ENCODE measurements at places on chromosomes 13 and 19.
A peak's percentile ranks its signal among the peaks of the same experiment; 100 is the strongest.

DNA sequence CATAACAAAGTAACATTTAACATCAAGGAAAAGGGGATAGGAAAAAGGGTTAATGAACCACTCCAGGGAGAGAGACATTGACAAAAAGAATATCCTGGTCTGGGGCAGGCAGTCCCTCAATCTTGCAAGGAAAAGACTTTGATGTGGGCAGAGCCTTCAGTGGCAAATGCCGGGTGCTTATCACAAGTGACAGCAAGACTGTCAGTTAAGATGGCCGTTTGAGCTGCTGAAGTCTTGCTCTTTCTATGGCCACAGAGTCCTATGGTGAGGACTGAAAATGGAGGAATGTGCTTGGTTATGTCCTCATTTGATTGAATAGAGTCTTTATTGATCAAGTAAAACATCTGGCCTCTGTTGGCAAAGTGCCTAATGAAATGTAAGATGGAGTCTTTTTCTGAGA is 112.1 kb downstream of the B3GLCT start:
- DNase-seq, result no peak

GRCh38 chr13:25732111-25732865 is 319.5 kb downstream of the SHISA2 start:
- DNase-seq, result peak; percentile 72

DNA sequence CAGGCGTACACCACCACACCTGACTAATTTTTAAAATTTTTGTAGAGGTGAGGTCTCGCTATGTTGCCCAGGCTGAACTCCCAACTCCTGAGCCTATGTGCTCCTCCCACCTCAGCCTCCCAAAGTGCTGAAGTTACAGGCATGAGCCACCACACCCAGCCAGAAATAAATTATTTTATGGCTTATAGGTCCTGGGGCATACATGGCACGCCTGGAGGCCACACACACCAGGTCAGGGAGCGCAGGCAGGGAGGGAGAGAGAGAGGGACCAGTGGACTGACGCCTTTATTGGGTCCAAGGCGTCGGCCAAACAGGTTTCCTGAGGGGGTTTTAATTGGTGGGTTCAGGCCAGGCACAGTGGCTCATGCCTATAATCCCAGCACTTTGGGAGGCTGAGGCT is 6.8 kb downstream of the SPIB start:
- DNase-seq, result no peak

DNA sequence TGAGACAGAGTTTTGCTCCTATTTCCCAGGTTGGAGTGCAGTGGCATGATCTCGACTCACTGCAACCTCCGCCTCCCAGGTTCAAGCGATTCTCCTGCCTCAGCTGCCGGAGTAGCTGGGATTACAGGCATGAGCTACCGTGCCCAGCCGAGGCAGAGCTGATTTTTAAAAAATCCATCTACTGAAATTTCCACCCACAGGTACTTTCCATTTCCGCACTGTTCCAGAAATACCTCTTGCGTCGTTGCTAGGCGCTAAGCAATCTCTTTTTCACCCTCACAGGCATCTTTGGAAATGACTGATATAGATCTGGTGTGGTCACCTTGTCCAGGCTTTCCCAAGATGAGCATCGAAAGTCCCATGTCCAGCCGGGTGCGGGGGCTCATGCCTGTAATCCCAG is 9.4 kb downstream of the TMEM38A start:
- DNase-seq, result no peak

GRCh38 chr19:5466072-5466471 is 10.9 kb downstream of the ZNRF4 start:
- no peak for DNase-seq

DNA sequence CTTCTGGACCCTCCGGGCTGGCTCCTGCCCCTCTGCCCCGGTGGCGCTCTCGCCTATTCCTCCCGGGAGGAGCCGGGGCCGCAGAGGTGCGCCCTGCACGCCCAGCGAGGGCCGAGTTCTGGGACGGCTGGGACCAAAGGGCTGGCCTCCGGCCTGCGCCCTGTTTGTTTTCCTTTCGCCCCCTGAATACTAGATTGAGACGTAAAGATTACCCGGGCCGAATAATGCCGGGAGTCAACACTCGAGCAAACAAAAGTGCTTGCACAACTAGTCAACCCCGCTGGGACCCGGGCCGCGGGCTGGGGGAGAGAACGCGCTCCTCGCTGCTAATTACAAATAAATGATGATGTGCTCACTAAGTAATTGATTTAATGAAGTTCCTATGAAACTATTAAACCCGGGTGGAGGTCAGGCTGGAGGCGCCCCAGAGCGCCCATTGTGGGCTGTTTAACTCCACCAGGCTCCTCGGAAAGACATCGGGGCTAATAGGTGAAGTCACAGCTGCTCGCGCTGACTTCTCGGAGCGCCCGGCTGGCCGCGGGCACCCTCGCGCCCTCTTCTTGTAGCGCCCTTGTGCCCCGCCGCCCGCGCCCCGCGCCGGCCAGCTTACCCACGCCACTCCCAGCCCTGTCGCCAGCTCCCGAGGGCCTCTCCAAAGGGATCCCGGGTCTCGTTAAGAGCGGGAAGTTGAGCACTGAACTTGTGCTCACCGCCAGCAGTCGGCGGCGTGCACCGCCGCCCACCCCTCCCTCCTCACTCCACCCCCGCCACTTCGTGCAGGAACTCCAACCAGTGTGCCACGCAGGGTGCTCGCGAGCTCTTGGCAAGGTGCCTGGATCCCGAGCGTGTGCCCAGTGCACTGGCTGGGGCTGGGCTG is 14.9 kb downstream of the ZIC5 start:
- DNase-seq, result no peak

GRCh38 chr13:107238262-107238981 is 670.5 kb upstream of the ARGLU1 start:
- DNase-seq, result no peak

GRCh38 chr19:19096641-19097627 is 33.1 kb downstream of the SLC25A42 start:
- DNase-seq, result no peak

DNA sequence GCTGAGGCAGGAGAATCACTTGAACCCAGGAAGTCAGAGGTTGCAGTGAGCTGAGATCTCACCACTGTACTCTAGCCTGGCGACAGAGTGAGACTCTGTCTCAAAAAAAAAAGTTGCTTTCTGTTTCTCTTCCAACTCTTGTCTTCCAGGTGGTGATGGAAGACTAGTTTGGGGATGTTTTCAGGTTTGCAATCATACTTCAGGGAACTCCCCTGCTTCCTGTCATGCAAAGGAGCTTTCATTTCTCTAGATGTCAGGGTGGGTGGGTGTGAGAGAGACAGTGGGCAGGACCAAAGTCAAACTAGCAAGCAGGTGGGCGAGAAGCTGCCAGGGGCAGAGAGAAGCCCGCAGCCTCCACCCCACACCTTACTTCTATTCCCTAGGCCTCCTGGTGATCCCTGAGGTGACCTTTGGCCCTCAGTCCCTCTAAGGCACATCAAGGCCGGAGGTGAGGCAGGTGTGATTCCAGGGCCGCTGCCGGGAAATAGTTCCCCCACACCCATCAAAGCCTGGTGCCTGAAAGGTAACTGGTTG is 25.7 kb downstream of the CCNE1 start:
- no peak for DNase-seq

GRCh38 chr13:27079421-27079958 is 92.1 kb downstream of the USP12 start:
- DNase-seq, result peak; percentile 78

DNA sequence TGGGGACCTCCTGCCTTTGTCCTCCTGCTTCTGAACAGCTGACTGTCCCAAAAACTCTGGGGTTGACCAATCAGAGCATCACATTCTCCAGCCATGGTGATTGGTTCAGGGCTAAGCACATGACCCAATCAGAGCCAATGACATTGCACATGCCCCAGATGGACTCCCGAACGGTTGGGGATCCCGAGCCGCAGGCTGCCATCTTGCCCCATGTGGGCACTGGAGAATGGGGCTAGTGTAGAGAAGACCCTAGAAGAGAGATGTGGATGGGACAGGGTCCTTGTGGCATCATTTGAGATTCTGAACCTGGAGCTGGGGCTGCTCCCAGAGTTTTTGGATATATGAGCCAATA is 31.3 kb upstream of the PEPD start:
- DNase-seq, result no peak

GRCh38 chr13:105442949-105443699 is 1092.3 kb downstream of the EFNB2 start:
- peak; percentile 94 for DNase-seq

DNA sequence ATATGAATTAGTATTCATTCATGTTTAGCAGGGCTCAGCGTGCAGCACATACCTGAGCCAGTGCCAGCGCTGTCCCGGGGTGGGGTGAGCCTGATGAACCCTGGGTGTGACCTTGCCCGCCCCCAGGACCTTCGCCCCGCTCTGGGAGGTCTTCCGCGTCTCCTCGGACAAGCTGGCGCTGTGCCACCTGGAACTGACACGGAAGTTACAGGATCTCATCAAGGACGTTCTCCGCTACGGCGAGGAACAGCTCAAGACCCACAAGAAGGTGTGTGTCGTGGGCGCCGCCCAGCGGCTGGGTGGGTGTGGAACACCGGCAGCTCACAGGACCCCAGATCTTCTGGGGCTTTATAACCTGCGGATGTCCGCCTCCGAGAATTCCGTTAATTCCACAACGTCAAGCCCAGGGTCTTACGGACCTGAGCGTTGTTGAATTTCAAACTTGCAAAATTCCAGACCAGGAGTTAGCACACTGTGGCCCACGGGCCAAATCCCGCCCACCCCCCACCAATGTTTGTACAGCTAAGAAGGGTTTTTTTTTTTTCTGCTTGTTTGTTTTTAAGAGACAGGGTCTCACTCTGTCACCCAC is 15.4 kb downstream of the FCHO1 start:
- DNase-seq, result peak; percentile 70

DNA sequence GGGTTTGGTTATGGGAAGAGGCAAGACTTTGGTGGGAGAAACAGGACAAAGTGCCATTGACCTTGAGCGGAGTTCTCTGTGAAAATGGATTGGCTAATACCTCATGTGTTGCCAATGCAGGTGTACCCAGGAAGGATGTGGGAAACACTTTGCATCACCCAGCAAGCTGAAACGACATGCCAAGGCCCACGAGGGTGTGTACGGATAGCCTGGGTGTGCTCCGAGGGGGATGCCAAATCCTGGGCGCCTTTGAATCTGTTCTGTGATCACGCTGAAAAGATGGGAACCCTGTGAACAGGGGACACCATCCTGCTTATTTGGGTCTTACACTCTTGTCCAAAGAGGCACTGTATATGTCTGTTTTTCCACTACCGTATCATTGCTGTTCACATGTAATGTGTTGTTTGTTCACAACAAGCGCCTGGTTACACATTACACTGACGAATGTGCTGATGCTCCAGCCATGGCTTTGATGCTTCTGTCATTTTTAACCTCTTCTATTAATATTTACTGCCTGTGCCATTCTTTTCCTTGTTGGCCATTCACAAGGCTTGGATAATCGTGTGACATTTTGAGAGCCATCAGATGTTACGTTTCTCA is 8.3 kb downstream of the GTF3A start:
- no peak for DNase-seq

- DNase-seq, result no peak
Observed at GRCh38 chr19:10763828-10764339, 46.0 kb downstream of the DNM2 start.

GRCh38 chr13:27425158-27425917 is 919 bp downstream of the GTF3A start:
- no peak for DNase-seq

DNA sequence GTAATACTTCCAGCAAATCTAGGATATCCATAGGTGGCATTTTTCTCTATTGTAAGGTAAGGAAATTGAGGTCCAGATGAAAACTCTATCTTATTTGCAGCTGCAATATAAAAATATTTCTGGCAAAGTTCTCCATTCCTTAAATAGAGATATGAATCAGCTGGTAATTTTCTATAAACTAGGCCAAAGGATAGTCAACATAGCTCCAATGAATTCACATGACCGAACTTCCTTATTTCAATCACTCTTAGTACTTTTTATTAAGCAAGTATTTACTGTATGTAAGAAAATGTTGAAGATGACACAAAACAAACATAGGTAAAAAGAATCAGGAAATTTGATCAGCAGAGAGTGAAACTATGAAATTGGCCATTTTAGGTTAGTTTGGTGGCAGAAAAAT is 13.0 kb upstream of the LCP1 start:
- DNase-seq, result no peak

GRCh38 chr13:24085662-24086061 is 74.9 kb upstream of the SPATA13 start:
- no peak for DNase-seq
